ENCODE measurements at places on chromosomes 3 and 15.

- peaks cover 7% of the 10 kb centered on the region for H3K36me3 ChIP-seq
- no peak overlapping the region for H3K27ac ChIP-seq
- peaks cover 5% of the 10 kb centered on the region for H3K4me1 ChIP-seq
- DNase-seq: no peak
Measured at GRCh38 chr15:52143873-52144272, 31.3 kb upstream of the BCL2L10 start.

DNA sequence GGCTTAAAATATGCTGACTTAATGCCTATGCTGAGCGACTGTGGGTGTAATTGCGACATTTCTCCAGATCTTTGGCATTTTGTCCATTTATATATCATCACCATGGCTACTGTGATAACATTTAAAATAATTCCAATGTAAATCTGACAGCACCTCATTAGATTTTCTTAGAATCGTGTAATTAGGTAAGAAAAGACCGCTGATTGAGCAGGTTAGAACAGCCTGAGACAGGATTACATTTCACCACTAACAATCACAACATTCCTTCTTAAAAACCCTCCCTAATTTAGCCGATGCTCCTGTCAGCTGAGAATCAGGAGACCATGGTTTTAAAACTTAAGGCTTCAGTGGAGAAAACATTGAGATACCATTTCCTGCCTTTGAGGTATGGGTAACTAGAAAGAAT lies 455.3 kb upstream of the PDZRN3 start:
- H3K27ac ChIP-seq: no peak overlapping the region
- H3K27me3 ChIP-seq: no peaks in the 10 kb centered on the region
- H3K4me1 ChIP-seq: no peaks in the 10 kb centered on the region
- H3K4me3 ChIP-seq: no peak overlapping the region
- H3K36me3 ChIP-seq: no peaks in the 10 kb centered on the region

GRCh38 chr15:57506422-57506821 lies 85.3 kb upstream of the MYZAP start:
- H3K4me3 ChIP-seq: no peak overlapping the region
- H3K27me3 ChIP-seq: no peaks in the 10 kb centered on the region
- no peak for DNase-seq
- H3K27ac ChIP-seq: no peak overlapping the region
- H3K4me1 ChIP-seq: peaks cover 20% of the 10 kb centered on the region

DNA sequence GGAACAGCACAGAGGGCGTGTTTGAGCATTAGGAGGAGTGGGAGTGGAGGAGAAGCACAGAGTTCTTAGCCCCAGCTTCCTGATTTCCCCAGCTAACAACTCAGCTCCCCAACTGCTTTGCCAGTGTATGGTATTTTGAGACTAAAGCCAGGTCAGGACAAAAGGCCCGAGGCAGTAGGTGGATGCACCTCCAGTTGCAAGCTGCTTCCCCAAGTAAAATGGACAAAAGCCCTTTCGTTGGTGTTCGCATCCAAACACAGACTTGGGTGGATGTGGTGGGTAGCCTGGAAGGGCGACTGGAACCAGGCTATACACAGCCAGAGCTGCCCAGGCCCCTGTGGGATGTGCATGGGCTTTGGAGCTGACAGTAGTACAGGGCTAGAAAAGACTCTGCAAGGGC lies 12.3 kb upstream of the EHD4 start:
- H3K27me3 ChIP-seq: no peaks in the 10 kb centered on the region
- no peaks in the 10 kb centered on the region for H3K4me1 ChIP-seq
- no peaks in the 10 kb centered on the region for H3K36me3 ChIP-seq
- no peak overlapping the region for H3K27ac ChIP-seq
- DNase-seq: no peak
- H3K4me3 ChIP-seq: no peak overlapping the region

GRCh38 chr3:157669416-157669815 lies 166.2 kb upstream of the VEPH1 start:
- H3K4me3 ChIP-seq: no peak overlapping the region
- no peaks in the 10 kb centered on the region for H3K36me3 ChIP-seq
- no peak overlapping the region for H3K27ac ChIP-seq
- H3K27me3 ChIP-seq: peaks cover 3% of the 10 kb centered on the region
- no peaks in the 10 kb centered on the region for H3K4me1 ChIP-seq
- DNase-seq: no peak

DNA sequence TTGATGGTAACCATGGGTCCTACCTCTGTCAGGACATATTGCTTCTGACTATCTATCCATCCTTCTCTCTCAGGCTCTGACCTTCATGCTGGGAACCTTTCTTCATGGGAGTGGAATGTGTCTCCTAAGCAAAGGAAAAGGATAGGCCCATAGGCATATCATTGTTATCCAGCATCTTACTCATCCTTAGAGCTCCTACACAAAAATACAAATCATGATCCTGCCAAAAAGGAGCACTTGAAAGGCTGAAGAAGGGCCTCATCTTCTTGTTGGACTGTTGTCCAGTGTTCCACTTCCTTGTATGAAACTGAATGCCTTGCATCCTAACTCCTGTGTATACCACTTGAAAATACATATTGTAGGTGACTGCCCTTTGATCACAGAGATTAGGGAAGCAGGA lies 96.1 kb upstream of the SOX2 start:
- no peaks in the 10 kb centered on the region for H3K27me3 ChIP-seq
- H3K36me3 ChIP-seq: no peaks in the 10 kb centered on the region
- DNase-seq: no peak
- no peak overlapping the region for H3K4me3 ChIP-seq

DNA sequence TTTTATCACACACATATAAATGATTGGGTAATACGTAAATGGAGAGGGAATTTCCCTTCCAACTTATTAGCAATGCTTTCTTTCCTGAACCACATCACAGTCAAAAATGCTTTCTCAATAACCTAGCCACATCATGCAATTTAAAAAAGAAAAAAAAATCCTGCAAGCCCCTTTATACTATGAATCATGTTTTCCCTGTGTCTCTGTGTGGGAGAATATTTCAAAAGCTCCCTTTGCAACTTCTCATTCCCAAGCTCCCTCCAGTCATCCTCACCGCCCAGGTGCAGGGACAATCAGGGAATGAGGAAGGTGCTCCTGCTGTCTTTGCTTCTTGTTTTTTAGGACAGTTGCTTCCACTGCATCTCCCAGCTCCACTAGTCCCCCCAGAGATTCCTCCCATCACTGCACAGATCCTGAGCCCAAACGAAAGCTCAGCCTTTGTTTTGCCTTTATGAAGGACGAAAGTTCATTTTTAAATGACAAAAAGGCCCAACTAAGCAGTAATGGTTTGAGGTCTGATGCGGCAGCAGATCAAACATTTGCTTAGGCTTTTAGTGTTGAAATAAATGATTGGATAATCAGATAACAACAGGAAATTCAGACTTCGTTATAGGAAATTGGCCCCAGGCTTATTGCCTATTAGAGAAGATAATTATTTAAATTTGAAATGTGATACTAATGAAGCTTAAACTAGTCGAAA lies 47.8 kb upstream of the ADGRG7 start:
- H3K4me1 ChIP-seq: peaks cover 16% of the 10 kb centered on the region
- H3K36me3 ChIP-seq: peaks cover 6% of the 10 kb centered on the region
- no peak overlapping the region for H3K4me3 ChIP-seq
- H3K27me3 ChIP-seq: no peaks in the 10 kb centered on the region
- peak overlapping the region; percentile 95 for H3K27ac ChIP-seq

- H3K27ac ChIP-seq: no peak overlapping the region
- H3K4me3 ChIP-seq: no peak overlapping the region
- H3K36me3 ChIP-seq: no peaks in the 10 kb centered on the region
- no peaks in the 10 kb centered on the region for H3K27me3 ChIP-seq
- DNase-seq: no peak
Measured at GRCh38 chr15:25465835-25466234, 27.0 kb upstream of the UBE3A start.

DNA sequence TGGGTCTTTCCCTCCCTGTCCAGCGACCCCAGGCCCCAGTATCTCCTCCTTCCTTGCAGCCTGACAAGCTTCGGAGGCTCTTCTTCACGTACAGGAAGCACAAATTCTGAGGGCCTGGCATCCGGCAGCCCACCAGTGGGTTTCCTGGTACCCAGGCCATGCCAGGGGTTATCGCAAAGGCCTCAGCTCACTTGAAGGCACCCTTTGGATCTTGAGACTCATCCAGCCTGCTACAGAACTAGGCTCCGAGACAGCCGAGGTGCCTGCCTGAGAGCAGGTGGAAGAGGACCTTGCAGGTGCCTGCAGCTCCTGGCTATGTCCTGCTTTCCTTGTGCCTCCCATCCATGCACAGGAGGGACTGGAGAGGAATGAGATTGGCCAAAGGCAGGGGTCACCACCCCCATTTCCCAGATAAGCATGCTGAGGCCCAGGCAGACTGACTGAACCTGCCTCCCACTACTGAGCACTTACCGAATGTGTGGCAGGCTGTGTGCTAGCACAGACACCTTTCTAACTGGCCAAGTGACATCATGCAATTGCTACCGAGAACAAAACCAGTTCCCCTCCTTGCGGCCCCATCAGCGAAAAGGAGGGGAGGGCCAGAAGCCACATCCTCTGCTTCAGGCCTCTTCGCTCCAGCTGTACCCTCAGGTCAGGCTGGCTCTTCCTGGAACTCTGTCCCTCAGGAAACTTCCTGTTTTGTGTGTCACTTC lies 11.2 kb downstream of the SH2D7 start:
- no peaks in the 10 kb centered on the region for H3K36me3 ChIP-seq
- DNase-seq: no peak
- no peak overlapping the region for H3K4me3 ChIP-seq
- H3K27ac ChIP-seq: no peak overlapping the region

Measured in liver (tissue), 10 donors.